Right cardiac atrium (tissue), 5 donors: ENCODE measurements at places on chromosomes 12 and 14.

GRCh38 chr12:131378176-131378842 lies 332.6 kb upstream of the SFSWAP start:
- DNase-seq: no peak

DNA sequence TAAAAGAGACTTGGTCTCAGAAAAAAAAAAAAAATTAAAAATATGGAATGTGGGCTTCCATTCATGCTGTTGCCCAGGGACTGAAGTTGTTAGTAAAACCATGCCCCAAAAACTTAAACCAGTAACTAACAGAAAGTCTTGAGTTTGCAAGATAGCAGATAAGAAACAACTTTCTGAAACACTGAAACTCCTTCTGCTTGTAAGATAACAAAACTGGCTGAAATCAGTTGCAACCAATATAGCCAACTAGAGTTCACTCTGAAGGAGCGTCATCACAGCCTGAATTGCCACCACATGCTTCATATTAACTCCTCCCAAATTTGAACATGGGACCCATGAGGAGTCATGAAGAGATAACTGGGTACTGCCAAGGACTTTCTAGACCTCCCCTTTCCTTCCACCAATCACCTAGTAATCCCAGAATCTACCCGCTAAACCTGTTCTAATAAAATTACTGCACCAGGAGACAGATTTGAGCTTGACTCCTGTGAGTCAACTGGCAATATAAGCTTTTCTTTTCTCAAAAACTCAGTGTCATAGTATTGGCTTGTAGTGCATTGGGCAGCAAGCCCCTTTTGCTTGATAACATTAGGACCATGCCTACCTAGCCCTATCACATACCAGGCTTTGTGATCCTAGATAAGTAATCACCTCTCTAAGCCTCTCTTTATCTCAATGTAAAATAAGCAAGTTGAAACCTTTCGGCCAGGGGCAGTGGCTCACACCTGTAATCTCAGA lies 53.6 kb downstream of the R3HDM2 start:
- no peak for DNase-seq

- DNase-seq: no peak
Observed at GRCh38 chr12:107564946-107565345, 120.7 kb upstream of the PWP1 start.

- no peak for DNase-seq
Observed at GRCh38 chr12:100151769-100152168, 9.1 kb upstream of the BLTP3B start.

GRCh38 chr12:109418848-109419480 lies 58.1 kb downstream of the KCTD10 start:
- no peak for DNase-seq

- no peak for DNase-seq
Observed at GRCh38 chr12:86683568-86684304, 427.5 kb upstream of the MGAT4C start.

DNA sequence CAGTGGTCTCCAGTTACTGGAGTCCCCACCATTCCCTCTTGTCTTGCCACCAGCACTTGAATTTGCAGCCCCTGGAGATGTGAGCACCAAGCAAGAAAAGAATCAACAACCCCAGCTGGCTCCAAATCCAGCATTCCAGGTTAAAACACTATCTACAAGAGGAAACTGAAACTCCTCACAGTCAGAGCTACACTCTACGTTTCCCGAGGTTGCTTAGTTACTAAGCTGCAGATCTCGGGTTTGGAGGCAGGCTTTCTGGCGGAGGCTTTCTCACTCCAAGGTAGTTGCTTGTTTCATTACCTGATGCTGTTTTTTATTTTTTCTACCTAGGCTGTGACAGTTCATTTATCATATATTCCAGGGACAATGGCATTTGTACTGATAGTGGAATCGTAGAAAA lies 248.1 kb downstream of the GLT1D1 start:
- DNase-seq: no peak

- DNase-seq: no peak
Observed at GRCh38 chr12:95815632-95816212, 25.2 kb upstream of the NTN4 start.

GRCh38 chr12:87509237-87509820 lies 519.9 kb downstream of the C12orf50 start:
- DNase-seq: no peak

DNA sequence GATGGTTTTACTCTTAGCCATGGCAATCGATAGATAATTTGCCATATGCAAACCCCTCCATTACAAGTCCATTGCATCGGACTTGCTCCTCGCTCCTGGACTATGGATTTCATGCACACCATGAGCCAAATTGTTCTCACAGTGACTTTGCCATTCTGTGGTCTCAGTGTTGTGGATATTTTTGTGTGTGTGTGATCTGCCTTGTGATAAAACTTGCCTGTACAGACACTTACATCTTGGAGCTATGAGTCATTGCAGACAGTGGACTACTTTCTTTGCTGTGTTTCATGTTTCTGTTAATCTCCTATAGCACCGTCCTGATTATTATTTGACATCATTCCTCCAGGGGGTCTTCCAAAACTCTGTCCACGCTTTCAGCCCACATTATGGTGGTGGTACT lies 8.4 kb upstream of the OR4K13 start:
- DNase-seq: no peak

GRCh38 chr12:111756196-111756595 lies 10.5 kb upstream of the ALDH2 start:
- no peak for DNase-seq

DNA sequence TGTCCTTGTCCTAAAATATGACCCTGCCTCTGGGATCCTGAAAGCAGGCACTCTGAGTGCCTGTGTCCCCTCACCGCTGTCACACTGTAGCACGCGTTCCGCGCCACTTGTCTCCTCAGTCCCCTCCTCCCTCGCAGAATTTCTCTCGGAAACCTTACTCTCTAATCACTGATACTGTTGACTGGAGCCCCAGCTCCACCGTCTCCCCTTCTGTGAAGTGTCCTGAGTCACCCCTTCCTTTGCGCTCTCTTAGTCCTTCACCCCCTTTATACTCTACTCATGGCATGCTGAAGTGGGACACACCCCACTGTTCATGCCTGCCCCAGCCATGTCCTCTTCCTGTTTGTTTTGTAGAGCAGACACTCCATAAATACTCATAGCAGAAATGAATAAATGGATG lies 104.7 kb downstream of the ZNF664 start:
- DNase-seq: no peak

- DNase-seq: peak; percentile 57
Observed at GRCh38 chr14:24838945-24839616, 205.1 kb upstream of the GZMB start.

DNA sequence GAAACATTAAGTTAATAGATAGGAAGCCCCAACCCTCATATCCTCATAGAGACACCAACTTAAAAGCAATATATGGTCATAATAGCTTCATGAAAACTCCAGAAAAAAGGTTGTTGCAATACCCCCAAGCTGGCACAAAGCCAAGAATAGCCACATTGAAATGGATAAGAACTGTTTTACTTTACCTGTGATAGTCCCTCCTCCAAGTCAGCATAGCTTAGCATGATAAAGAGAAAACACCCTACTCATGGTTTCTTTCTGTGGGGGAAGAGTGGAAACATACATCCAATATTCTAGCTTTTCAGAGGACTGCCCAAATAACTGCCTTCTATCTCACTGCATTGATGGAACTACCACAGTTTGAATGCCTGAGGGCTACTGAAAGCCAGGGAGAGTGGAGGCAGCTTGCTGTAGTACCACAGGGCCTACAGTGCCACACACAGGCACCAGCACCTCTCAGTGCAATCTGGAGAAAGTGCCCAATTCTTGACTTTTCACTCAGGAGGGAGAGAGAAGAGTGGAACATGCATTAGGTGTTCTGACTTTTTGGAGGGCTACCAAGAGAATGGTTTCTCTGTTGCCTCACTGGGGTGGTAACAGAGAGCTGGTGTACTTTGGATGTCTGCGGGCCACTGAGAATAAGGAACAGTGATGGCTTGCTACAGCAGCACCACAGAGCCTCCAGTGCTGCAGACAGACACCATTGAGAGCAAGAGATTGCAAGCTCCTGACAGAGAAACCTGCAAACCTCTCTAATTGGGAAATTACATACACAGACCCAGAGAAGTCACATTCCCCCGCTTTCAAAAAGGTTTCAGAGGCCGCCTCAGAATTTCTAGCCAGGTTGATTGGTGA lies 157.1 kb upstream of the GARIN2 start:
- no peak for DNase-seq

- DNase-seq: peak; percentile 77
Observed at GRCh38 chr14:102525219-102525928, 15.8 kb upstream of the ANKRD9 start.

- DNase-seq: no peak
Observed at GRCh38 chr12:103050273-103050672, 92.8 kb downstream of the ASCL1 start.

- peak; percentile 68 for DNase-seq
Observed at GRCh38 chr14:51424561-51425251, 184.7 kb downstream of the TMX1 start.

DNA sequence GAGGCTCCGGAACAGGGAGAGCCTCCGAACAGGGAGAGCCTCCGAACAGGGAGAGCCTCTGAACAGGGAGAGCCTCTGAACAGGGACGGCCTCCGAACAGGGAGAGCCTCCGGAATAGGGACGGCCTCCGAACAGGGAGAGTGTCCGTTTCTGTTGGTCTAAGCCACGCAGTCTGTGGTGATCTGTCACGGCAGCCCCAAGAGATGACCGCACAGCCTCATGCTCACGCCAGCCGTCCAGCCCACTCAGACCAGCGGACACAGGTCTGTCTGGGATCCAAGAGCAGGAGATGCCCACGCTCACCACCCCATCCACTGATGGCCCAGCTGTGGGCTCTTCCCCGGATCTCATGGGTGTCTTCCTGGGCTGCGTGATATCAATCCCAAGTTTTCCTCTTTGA lies 33.3 kb downstream of the GALNT9 start:
- no peak for DNase-seq

DNA sequence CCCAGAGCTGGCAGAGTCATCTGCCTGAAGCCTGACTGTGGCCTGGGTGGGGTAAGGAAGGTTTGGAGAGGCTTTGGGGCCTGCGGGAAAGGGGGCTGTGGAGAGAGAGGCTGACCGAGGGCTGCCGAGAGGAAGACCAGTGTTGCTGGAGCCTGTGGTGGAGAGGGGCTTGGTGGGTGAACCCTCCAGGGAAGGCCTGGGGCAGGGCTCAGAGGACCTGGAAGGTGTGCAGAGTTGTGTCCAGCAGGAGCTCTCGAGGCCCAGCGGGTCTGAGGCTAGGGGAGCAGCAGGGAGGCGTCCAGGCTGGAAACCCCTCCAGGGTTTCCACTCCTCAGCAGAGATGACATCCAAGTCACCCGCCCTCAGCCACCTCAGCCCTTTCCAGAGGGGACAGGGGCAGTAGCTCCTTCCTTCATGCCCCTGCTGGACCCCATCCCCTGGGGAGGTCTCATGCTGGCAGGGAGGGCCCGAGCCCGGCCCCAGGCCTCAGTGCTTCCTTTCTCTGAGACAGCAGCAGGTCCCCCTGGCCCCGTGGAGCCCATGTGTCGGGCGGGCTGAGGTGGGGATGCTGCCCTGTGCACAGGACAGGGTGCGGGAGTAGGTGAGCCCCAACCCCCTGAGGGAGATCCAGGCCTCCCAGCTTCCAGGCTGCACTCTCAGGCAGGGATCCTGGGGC lies 8.4 kb downstream of the CEP170B start:
- peak; percentile 35 for DNase-seq

DNA sequence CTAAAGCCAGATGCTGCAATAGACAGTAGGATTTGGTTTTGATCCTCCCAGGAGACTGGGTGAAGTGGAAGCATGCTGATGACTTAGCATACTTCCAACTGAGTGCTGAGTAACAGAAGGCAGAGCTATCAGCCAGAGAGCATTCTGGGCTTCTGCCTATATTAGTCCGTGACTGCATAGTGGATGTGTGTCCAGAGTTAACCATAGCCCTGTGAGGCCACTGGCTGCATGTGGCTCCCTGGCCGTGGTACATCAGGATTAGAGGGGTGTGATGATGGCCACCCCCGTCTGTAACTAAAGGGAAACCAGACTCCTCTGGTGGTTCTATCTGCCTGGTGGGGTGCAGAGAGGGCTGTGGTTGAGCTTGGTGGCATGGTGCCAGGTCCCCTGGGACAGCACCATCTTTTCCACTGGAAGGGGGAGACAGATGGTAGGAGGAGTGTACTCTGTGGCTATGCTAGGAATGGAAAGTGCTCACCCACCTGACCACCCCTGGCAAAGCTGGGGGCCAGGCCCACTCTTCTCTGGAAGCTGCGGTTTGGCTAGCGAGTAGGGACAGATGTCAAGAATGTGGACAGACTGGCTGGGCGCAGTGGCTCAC lies 27.4 kb downstream of the ABCD4 start:
- no peak for DNase-seq

- no peak for DNase-seq
Observed at GRCh38 chr12:90013409-90013808, 304.8 kb upstream of the ATP2B1 start.

DNA sequence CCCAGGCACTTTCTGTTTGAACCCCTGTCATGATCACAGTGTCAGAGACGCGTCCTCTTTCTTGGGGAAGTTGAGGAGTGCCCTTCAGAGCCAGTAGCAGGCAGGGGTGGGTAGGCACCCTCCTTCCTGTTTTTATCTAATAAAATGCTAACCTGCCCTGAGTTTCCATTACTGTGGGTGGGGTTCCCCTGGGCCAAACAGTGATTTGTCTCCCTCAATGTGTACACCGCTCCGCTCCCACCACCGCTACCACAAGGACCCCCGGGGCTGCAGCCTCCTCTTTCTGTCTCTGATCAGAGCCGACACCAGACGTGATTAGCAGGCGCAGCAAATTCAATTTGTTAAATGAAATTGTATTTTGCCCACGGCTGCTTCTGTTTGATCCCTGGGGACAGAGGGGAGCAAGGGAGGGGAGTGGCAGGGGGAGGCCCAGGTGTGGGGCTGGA lies 5.1 kb downstream of the SHMT2 start:
- DNase-seq: no peak

DNA sequence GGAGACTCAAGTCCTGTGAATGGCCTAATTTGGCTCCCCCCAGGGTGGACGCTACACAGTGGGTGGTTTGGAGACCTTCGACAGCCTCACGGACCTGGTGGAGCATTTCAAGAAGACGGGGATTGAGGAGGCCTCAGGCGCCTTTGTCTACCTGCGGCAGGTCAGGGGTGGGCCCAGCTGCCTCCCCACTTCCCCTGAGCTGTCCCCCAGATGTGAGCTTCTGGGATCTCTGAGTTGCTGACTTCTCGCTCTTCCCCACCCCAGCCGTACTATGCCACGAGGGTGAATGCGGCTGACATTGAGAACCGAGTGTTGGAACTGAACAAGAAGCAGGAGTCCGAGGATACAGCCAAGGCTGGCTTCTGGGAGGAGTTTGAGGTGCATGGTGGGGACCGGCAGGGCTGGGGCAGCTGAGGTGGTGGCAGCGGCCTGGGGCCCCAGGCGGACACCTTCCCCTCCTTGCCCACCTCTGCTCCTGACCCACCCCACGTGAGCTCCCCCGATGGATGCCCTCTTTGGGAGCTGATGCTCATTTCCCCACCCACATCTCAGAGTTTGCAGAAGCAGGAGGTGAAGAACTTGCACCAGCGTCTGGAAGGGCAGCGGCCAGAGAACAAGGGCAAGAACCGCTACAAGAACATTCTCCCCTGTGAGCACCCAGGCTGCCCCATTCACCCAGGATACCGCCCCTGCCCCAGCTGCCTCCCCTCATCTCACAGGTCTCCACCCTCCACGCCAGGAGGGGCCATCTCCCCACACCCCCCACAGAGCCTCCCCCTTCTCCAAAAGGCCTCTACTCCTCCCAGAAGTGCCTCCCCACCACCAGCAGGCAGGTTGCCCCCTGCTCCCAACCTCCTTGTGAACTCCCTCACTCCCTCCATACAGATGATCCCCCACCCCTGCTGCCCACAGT lies 4.2 kb downstream of the PTPN6 start:
- peak; percentile 50 for DNase-seq
